ENCODE measurements at places on chromosomes 3 and 15.

GRCh38 chr3:14725564-14726440, 50.9 kb downstream of the C3orf20 start:
- DNase-seq: no peak

- DNase-seq: no peak
Observed at GRCh38 chr15:55220606-55221005, 23.9 kb upstream of the RSL24D1 start.

GRCh38 chr15:94477913-94478553, 246.7 kb downstream of the MCTP2 start:
- DNase-seq: no peak

DNA sequence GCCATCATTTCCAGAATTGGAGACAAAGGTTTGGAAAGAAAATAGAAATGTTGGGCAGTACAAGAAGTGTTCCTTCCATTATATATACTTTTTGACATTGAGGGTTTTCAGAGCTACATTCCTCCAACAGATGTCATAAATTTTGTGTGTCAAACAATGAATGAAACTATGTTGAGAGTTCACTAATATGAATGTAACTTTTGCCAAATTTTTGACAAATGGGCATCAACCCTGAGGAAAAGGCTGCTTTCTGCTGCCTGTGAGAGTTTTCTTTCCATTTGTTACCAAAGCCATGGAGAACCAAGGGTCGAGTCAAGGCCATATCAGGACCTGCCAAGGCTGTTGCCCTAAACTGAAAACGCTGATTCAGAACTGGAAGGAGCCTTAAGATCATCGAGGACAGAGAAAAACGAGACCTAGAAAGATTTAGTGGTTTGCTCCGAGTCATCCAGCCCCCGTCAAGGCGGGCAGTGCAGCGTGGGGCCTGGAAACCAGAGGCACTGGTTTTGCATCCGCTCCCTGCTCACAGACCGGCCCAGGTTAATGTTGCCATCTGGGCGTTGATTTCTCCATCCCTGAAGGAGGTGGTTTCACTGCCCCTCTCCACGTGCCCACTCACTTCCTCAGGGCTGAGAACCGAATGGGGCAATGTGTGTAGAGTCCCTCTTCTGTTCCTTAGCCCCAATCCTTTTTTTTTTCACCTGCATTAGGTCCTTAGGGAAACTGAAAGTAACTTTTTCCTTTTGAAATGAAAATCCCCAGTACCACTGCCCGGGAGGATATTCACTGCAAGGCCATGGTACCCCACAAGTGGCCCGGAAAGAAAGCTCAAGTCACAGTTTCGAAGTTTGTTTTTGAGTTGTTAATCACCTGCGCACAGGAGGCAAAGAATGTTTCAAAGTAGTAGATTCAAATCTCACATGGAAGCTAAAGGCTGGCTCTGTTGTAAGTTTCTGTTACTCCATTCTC, 32.8 kb downstream of the TPM1 start:
- peak; percentile 19 for DNase-seq

DNA sequence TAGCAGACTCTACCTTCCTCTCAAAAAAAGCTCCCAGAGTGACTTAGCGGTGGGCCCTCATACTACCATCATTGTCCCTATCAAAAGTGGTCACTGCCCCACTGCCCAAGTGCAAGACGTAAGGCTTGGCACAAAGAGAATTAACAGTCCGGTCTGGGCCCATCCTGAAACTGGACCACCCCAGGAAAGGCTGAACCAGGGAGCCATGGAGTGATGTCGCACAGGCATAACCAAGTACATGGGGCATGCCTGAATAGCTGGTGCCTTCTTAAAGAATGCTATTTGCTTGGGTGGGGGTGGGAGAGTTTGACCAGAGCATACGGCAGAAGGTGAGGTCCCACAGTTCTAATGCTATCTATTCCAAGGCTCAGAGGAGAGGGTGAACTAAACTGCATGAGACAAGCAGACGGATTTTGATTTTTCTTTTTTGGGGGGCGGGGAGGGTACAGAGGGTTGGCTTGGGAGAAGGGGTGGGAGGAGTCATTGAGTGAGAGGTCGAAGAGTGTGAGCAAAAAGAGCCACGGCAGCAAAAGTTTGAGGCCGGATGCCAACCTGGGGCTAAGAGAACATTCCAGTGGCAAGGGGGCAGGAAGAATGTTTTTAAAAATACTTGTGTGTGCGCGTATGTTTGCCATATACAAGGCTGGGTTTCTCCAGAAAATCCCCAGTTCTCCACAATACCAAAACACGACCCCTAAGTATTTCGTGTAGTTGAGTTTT, 50.2 kb downstream of the FAM174B start:
- DNase-seq: no peak

DNA sequence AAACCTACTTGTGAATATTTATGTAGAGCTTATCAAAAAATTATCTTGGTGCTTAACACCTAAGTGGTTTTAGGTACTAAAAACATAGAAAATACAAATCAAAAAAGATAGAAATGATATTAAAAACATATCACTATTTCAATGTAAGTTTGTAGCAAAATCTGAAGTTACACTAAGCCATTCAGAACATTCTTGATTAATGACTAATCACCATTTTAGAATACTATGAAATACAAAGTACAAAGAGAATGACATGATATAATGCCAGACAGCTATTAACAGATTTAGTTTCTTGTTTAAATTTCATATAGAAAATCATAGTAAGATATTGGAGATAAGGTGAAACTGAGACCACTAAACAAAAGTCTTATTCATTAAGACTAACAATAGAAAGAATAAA, 169.7 kb upstream of the AGTR1 start:
- DNase-seq: no peak

GRCh38 chr15:36109943-36110658, 469.3 kb upstream of the CDIN1 start:
- DNase-seq: no peak

- DNase-seq: no peak
Observed at GRCh38 chr3:124764746-124765145, 34.5 kb downstream of the UMPS start.

DNA sequence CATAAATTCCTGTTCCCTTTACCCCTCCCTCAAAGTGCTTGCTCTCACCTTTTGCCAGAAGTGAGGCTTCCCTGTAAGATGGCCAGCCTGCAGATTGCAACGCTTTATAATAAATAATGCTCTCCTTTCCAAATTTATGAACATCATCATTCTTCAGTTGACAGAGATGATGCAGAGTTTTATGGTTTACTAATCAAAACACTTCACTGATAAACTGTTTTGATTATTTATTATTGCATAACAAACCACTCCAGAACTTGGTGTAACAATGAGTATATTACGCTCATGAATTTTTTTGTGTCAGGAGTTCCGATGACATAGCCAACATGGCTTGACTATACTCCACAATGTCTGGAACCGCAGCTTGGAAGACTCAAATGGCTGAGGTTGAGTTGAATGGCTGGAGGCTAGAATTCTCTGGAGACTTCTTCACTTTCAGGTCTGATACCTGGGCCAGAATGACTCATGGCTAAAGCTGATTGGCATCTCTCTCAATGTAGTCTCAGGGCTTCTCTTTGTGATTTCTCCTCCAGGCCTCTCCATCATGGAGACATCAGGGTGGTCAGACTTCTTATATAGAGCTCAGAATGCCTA, 27.3 kb upstream of the TGFBR2 start:
- DNase-seq: no peak

- no peak for DNase-seq
Observed at GRCh38 chr15:40087991-40088928, 20.4 kb downstream of the BMF start.

GRCh38 chr3:60931452-60931851, 319.8 kb downstream of the FHIT start:
- DNase-seq: no peak

DNA sequence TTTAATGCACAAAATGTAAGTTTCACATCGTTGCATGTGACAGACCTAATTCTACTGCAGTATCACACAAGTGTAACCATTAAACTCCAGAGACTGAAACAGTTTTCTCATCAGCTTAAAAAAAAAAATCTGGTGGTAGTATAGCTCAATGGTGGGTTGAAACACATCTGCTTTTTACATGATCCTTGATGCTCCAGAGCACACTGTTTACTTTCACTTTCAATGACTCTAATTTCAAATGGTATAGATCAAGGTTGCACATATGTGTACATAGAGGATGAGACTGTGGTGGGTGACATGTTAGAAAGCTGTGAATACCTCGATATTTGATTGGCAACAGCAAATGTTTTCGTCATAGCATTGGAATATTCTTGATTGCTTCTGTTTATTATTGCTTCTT, 22.4 kb downstream of the MCTP2 start:
- peak; percentile 19 for DNase-seq

- DNase-seq: no peak
Observed at GRCh38 chr3:115141033-115141757, 5.9 kb downstream of the ZBTB20 start.

DNA sequence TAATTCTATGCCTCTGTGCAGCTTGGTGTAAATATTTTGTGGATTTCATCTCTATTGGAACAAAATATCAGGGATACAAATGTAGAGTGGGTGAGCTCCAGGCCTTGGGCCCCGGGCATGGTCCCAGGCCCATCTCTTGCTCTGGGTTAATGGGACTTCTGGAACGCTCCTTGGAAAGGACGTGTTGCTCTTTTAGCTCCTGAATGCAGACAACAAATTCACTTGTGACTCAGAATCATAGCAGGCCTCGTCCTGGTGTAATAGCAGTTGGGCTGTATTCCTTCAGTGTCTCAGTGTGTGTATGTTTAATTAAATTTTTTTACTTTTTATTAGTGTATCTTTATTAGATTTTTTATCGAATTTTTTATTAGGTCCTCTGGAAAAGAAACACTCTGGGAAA, 266.7 kb upstream of the C2CD4B start:
- DNase-seq: no peak

- DNase-seq: no peak
Observed at GRCh38 chr3:94420931-94421330, 358.1 kb downstream of the NSUN3 start.

DNA sequence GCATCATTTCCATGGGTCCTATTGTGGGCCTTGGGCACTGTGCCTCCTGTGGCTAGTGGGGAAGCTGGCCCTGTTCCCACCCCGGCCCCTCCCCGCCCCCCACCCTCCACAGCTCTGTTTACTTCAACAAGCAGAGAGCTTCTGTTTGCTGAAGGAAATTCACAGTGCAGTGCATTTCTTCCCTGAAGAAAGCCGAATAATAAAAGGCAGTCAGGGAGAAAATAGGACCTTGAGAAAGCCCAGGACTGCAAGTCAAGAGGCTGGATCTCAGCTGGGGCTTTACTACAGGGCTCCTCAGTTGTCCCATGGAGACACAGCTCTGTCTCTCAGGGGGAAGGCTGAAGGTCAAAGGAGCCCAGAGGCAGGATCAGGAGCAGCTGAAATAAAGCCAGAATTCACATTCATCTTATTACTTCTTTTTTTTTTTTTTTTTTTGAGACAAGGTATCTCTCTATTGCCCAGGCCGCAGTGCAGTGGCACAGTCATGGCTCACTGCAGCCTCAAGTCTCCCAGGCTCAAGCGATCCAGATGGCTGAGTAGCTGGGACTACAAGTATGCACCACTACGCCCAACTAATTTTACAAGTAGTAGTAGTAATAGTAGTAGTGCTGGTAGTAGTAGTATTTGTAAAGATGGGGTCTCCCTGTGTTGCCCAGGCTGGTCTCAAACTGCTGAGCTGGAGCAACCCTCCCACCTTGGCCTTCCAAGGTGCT, 33.0 kb upstream of the LACTB start:
- DNase-seq: no peak

DNA sequence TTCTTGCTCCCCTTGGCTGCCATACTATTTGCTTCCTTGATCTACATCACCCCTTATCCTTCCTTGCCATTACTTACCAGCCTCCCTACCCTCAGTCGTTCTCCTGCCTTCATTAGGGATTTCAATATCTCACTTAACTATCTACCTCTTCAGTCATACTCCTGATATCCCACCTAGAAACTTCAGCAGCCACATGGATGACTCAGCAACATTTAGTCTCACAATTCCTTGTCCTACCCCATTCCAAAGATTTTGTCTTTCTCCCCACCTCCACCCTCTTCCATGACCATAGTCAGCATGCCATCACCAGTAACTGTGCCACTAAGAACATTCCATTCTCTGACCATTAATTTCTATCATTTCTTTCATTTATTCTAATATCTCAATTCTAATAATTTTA, 18.4 kb downstream of the UPK1B start:
- no peak for DNase-seq

DNA sequence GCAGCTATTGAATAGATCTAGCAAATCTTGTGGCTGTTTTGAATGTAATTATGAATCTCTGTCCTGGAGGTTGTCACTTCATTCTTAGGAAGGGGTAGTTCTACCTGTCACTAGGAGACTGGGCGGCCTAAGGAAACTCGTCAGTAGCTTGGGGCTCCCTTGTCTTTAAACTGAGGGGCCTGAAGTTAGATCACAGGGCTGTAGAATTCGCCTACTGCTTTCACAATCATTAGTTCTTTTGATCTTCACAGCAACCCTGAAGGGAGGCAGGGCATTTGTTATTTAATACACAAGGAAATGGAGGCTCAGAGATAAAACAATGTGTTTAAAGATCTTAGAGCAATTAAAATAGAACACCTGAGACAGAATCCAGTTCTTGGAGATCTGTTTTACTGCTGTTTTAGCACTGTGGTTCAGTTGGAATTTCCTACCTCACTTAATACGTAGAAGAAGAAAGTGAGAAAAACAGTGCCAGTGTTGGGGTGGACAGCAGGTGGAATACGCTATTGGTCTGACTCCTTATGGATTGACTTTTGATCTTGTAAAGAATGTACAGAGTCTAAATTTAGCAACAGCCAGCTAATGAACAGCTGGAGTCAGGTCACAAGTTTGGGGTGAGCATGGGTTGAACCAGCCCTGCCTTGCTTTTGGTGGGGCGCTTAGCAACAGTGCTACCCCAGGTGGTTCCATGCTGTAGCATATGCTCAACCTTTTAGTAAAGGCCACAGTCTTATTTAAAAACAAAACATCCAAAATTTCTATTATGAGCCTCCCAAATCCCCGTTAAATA, 71.4 kb upstream of the BHLHE40 start:
- no peak for DNase-seq

GRCh38 chr15:39381517-39381916, 199.4 kb upstream of the THBS1 start:
- DNase-seq: no peak

GRCh38 chr3:120057626-120058025, 36.6 kb downstream of the GSK3B start:
- DNase-seq: no peak

DNA sequence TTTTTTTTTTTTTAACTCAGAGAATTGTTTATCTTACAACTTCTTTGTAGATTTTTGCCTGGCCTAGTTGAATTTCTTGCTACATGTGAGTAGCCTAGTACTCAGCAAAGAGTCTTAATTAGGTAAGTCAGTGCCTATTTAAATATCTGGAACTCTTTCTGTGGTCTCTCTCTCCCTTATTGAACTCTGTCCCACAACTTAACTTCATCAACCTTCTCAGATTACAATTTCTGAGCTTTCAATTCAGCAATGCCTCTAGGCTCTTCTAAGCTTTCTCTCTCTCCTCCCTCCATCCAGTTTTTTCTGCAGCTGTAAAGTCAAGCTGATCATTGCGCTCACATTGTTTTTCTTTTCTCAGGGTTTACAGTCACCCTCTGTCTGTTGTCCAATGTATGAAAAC, 517.6 kb upstream of the ROBO1 start:
- DNase-seq: no peak

GRCh38 chr3:1017870-1018269, 75.0 kb upstream of the CNTN6 start:
- DNase-seq: no peak

GRCh38 chr3:156406393-156406792, 148.5 kb downstream of the SSR3 start:
- DNase-seq: no peak

All from erythroblast (primary cell).